ENCODE measurements at places on chromosomes 1 and 21.

DNA sequence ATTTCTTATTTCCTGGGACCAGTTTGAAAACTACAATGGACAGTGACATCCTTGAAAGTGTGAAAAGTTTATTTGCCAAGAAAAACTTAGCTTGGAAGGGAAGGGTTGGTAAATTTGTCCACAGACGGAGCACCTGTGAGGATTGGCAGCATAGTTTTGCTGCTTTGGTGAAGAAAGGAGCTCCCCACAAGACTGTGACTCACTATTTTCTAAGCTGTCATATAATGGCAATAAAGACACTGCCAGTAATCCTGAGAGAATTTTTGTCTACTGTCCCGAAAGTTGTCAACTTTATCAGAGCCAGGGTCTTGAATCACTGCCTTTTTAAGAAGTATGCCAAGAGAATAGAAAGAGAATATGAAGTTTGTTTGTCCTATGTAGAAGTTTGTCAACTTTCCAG is 230.8 kb downstream of the NEGR1 start:
- DNase-seq = no peak

- peak; percentile 44 for DNase-seq
These were observed 1.2 kb upstream of the NBPF1 start for GRCh38 chr1:16614361-16615252.

- DNase-seq = no peak
These were observed 49.8 kb downstream of the CDKN2C start for GRCh38 chr1:51019811-51020210.

DNA sequence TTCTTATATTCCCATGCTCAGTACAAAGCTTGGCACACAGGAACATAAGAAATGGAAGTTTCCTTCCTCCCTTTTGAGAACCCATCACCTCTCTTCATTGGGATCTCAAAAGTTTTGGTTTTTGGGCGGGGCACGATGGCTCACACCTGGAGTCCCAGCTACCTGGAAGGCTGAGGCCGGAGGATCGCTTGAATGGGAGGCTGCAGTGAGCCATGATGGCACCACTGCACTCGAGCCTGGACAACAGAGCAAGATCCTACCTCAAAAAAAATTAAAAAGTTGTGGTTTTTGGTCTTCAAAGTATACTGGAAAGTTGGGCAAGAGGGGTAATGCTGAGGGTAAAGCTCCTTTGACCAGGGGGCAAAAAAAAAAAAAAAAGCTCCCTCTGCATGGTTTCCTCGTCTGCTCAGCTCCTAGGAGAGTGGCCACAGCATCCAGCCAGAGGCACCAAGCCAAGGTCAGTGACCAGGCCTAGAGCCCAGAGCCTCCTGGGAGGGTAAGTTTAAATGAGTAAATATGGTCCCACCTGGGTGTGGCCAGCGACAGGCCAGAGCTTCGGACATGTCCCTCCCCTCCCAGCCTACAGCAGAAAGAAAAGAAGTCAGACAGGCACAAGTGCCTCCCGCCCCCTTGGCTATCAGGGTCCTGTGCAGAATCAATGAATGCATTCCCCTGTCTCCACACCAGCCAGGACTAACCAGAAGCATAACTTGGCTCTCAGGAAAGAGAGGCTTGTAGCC is 5.0 kb downstream of the MEF2D start:
- DNase-seq = no peak

DNA sequence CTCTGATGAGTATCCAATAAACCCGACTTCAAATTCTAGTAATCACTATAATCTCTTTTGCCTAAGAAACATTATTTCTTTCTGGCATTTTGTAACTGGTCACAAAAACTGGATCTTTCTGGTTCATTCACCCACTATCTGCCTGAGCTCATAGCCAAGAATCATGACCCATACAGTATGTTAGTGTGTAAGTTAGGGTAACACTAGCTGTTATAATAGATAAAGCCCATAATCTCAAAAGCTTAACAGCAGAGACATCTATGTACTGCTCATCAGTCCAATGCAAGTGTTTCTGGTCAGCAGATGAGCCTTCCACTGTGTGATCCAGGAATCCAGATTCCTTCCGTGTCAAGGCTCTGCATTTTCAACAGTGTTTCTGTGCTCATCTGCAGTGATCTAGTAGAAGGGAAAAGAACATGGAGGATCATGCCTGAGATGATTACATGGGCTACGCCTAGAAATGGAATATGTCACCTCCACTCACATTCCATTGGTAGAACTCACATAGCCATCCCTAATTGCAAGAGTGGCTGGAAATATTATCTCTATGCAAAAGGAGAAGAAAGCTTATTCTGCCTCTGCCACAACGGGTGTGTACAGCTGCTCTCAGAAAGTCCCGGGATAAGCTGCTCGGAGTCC is 27.7 kb downstream of the RRAGC start:
- no peak for DNase-seq

GRCh38 chr1:9849691-9850441 is 26.1 kb upstream of the CLSTN1 start:
- peak; percentile 31 for DNase-seq

GRCh38 chr1:85151446-85151845 is 49.4 kb downstream of the SYDE2 start:
- no peak for DNase-seq

- DNase-seq = no peak
These were observed 305.5 kb upstream of the DUSP10 start for GRCh38 chr1:222047366-222047765.

DNA sequence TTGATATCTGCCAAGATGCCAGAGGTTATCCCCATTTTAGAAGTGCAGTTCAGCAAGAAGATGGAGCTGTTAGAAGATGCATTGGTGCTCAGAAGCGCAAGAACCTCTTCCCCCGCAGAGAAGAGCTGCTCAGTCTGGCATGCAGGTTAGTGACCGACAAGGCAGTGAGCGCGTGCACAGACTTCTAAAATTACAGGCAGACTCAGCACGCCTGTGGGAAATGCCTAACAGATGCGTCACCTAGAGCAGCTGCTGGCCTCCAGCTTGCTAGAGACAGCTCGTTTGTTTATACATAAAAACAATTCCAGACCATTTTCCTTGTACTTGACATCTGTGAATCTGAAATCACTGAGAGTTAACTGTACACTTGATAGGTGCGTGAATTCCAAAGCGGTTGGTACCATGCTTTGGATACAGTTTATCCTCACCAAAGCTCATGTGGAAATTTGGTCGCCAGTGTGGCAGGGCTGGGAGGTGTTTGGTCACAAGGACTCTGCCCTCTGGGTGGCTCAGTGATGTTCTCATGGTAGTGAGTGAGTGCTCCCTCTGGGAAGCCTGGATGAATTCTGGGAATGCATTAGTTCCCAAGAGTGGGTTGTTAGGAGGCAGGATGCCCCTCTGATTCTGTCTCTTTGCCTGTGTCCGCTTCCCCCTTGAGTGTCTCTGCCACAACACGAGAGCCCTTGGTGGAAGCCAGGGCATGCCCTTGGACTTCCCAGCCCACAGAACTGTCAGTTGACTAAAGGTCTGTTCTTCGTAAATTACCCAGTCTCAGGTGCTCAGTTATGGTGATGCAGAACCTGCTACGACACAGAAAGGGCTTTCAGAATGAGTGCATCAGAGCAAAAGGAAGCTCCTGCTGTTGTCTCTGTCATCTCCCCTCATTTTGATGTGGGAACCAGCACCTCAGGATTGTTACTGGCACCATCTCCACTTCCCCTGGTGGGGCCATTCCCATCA is 24.4 kb downstream of the SNAP47 start:
- DNase-seq = no peak

DNA sequence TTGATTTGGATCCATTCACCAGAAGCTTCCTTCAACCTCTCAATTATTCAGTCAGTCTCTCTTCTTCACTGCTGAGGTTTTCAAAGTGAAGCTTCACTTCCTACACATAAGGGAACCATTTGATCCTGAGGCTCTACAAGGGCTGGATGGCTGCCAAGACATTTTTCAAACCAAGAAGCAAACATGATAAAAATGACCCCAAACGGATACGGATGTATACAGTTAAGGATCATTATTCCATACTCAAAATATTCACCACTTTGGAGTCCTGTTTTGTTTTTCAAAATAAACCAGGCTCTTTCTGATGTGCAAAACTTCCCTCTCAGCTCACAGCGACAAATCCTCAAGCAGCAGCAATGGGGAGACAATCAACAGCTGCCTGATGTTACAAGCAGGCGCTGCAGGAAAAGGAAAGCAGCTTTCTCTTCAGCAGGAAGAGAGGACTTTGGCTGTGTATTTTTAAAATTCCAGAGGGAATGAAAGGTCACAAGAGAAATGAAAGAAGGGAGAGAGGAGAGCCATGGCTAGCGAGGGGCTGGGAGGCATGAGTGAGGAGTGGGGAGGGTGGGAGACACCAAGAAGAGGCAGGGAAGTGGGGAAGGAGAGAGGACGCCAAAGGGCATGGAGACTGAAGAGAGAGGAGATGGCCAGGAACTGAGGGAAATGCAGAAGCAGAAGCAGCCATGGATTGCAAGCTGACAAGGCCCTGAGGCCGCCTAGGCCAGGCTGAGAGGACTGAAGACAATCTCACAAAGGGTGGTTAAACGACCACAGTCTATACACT is 145.4 kb downstream of the SLC45A1 start:
- DNase-seq = no peak

- DNase-seq = no peak
These were observed 146.2 kb upstream of the NFIA start for GRCh38 chr1:60936163-60936562.

DNA sequence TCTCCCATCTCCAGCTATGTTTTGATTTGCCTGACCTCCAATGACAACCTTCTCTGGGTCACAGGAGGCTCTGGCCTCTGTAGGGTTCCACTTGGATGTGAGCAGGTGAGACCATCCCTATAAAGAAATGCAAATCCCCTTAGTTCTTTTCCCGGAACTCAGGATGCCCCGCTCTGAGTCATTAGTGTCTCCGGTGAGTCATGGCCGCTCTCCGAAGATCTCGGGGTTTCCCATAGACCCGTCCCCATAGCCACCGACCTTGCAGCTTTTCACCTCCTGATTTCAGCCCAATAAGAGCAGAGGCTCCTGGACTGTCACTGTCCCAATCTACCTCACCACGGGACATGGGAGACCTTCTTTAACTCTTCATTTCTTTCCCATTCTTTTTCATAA is 98.2 kb downstream of the PGBD5 start:
- DNase-seq = peak; percentile 50

DNA sequence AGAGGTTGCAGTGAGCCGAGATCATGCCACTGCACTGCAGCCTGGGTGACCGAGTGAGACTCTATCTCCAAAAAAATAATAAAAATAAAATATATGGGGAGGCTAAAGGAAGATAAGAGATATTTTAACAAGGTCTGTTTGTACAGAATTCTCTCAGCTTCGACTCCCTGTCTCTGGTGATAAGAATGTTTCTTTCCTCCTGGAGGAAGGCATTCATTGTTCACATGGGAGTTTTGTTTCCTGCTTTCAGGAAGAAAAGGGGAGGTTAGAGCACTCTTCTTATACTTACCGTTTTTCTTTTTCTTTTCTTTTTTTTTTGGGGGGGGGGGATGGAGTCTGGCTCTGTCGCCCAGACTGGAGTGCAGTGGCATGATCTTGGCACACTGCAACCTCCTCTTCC is 2.0 kb upstream of the NAXE start:
- DNase-seq = no peak

- DNase-seq = peak; percentile 61
These were observed 16.4 kb downstream of the ECHDC2 start for GRCh38 chr1:52904927-52905698.

All from activated CD8-positive, alpha-beta memory T cell treated with anti-CD3 and anti-CD28 coated beads, Interleukin-2, amount 10 ng/mL, durations not matched to agents 7 days and 5 days (primary cell).